CD4-positive, alpha-beta T cell treated with Interleukin-1 beta for 1 hour (primary cell): ENCODE measurements at places on chromosomes 5 and 9.

GRCh38 chr9:87327575-87328125 is 170.0 kb upstream of the DAPK1 start:
- DNase-seq, result no peak

GRCh38 chr5:172869691-172870090 is 35.6 kb downstream of the ERGIC1 start:
- DNase-seq, result no peak

DNA sequence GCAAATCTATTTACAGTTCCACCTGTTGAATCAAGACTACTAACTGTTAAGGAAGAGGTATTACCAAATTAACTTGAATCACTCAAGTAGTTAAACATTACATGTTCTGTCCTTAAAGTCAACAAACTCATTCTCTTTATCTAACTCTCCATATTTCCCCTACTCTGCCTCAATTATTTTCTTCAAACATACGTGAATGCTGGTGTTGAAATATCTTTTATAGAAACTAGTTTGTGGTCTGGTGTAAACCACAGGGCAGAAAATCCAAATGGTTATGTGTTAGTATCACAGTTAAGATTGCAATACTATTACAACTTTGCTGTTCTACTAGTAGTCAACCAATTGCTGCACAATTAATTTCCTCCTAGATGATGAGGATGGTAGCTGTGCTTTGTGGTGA is 603.5 kb downstream of the KCTD16 start:
- DNase-seq, result no peak

- DNase-seq, result peak; percentile 48
Observed at GRCh38 chr5:132294728-132295504, 722 bp downstream of the SLC22A4 start.

DNA sequence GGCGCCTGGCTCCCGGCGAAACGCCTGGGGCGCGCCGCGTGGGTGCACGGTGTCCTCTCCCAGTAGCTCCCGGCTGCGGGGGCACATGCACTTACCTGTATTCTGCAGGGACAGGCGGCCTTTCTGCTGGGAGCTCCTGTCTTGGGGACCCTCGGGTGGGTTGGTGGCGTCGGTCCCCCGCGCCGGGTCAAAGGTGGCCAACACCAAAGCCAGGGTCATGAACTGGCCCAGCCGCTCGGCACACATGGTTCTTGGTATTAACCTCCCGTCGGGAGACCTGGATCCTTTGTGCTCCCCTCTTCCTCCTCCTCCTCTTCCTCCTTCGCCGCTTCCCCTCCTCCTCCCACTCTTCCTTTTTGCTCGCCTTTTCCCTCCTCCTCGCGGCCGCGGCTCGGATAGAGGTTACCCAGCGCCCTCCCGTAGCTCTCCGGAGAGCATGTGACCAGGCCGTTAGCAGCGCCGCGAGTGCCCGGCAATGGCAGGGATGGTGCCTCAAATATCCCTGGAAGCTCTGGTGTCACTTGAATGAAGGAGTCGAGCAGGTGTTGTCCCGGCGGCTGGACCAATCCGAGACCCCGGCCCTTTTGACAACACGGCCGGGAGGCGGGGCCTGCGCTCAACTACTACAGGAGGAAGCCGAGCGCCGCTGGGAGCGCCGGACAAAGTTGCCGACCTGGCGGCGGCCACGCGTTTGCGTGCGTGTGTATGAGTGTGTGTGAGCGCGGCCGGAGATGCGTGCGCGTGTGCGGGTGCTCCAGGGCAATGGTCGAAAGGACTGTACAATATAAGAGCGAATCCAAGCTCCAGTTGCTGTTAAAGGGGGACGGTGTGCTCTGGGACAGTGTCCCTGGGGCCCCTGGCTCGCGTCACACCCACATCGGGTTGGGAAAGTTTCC is at the start of gene STC2:
TSS of gene STC2 (minus strand) at position 467 of the 896 bp plus-strand sequence. CDS start at position 246, 221 bp downstream.
- no peak for DNase-seq

- DNase-seq, result no peak
Observed at GRCh38 chr9:90078988-90079421, 474.2 kb downstream of the GADD45G start.

- DNase-seq, result no peak
Observed at GRCh38 chr5:127702926-127703561, at the start of gene CCDC192. Gene CCDC192 (plus strand): TSS chr5:127703391. CDS start chr5:127703446, 55 bp downstream.

GRCh38 chr5:3751846-3752245 is 156.2 kb downstream of the IRX1 start:
- DNase-seq, result no peak

GRCh38 chr5:39946356-39947045 is 521.7 kb upstream of the DAB2 start:
- DNase-seq, result no peak

- DNase-seq, result no peak
Observed at GRCh38 chr5:113939988-113940387, 421.9 kb upstream of the KCNN2 start.

DNA sequence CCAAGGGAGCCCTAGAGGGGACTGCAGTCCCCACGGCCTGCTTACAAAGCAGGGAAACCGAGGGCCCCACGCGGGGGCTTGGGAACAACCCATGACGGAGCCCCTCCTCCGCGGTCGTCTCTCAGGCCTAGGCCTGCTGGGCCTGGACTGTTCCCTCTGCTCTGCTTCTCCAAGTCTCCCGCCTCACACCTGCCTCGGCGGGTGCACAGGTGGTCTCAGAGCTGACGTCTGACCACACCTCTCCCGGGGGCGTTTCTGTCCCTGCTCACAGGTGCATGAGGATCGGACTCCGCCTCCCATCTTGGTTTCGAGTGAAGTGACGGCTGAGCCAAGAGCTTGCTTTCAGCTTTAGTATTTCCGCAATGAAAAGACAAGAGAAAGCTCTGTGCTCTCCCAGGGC is 72.1 kb downstream of the MRPL36 start:
- DNase-seq, result no peak

DNA sequence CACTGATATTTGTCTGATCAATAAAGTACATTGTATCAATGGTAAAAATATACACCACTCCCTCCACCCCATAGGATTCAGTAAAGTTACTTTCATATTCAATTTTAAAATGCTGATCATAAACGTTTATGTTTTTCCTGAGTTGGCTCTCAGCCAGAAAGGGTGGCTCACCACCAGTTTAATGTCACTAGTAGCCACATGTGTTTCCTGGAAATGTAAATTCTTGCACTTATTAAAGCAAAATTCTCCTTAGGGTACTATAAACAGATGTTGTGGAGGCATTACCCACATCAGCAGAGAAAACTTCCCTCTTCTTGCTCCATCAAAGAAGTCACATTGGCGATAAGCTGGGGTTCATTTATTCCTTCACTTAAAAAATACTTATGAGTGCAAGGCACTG is 210.3 kb downstream of the SREK1 start:
- no peak for DNase-seq
